ENCODE measurements at places on chromosomes 7 and 10. TPM values are rescaled to one million over a fixed set of nuclear protein-coding genes. Genes with fewer than 3 reads are reported as not detected.
A peak's percentile ranks its signal among the peaks of the same experiment; 100 is the strongest.

ATRNL1 gene
- total RNA-seq, result 13.0 TPM

PAPSS2 gene
- total RNA-seq, result 41.2 TPM

ESYT2 gene
- total RNA-seq, result 118 TPM

ZNF365 gene
- 6.2 TPM for total RNA-seq

DNA sequence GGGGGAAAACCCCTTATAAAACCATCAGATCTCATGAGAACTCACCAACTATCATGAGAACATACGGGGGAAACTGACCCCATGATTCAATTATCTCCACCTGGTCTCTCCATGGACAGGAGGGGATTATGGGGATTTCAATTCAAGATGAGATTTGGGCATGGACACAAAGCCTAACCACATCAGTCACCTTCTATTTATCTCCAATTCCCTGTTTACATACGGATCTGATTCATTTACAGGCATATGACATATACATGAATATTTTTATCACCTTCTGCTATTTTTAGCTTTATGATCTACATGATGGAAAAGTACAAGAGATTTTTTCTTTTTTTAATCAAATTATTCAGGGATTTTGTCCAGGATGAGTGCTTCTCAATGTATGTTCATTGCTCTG, 944.5 kb downstream of the REEP3 start:
- DNase-seq, result no peak

GRCh38 chr10:103692952-103693811, 162.2 kb downstream of the SH3PXD2A start:
- DNase-seq, result no peak

GRCh38 chr10:95237376-95238170, 43.5 kb downstream of the ACSM6 start:
- peak; percentile 74 for DNase-seq

DNA sequence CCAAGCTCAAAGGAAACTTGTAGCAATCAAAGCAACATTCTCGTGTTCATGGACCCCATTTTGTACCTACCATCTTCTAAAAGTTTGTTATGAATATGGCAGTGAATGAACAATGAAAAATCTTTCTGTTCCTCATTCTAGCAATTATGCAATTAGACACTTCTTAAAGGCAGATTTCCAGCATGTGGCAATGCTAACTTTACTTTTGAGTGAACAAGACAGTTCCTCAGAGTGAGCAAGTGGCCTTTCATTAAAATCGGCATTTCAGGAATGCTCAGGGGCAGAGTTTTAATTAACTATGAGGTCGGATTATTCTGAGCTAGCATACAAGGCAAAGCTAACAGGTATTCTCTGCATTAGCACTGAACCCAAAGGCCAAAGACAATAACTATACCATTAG, 48.4 kb upstream of the NFE2L3 start:
- no peak for DNase-seq

DNA sequence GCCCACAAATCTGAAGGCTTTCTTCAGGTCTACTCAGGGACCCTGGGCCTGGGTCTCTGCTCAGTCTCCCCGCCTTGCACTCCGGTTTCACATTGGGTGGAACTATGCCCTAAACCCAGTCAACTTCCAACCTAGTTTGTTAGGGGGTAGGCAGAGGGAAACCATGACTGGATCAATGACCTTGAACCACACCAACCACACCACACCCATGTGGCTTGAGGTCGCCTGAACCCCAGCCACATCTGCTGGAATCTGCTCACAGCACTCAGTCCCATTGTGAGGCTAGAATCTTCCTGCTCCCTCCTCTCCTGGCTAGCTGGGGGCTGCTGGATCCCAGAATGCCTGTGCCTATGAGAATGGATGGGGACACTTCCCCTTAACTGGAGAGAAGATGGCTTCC, 17.9 kb downstream of the RFC2 start:
- DNase-seq, result peak; percentile 38

- DNase-seq, result no peak
These were observed 3.5 kb downstream of the DOCK1 start for GRCh38 chr10:126908729-126909128.

DNA sequence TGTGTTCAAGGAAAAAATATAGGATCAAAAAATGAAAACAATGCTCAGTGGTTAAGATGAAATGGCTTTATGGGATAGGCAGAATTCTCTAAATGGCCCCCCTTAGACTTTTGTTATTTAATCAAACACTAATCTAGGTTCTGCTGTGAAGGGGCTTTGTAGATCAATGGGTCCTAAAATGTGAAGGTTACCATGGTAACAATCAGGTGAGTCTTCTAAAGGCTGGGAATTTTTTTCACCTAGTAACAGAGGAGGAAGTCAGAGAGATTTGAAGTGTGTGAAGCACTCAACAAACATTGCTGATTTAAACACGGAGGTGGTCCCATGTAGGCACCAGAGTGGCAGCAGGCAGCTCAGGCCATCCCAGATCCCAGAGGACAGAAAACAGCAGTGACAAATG, 11.1 kb downstream of the OR2A14 start:
- DNase-seq, result no peak

DNA sequence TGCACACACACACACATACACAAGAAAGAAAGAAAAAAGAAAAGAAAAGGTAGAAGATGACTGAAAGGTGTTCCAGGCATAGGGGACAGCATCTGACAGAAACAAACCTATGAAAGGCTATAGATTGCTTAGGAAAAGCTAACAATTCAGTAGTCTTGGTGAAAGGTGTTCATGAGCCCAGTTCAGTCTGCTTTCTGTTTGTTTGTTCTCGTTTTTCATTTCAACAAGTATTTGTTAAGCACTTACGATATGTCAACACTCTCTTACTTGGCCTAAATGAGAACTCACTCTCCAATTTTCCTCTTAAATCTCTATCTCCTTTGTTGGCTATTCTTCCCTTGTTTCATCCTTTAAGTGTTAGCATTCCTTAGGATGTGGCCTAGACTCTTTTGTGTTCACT, 133.2 kb downstream of the GRM8 start:
- no peak for DNase-seq

GRCh38 chr7:150410680-150411346, 31.7 kb downstream of the ZNF775 start:
- no peak for DNase-seq

DNA sequence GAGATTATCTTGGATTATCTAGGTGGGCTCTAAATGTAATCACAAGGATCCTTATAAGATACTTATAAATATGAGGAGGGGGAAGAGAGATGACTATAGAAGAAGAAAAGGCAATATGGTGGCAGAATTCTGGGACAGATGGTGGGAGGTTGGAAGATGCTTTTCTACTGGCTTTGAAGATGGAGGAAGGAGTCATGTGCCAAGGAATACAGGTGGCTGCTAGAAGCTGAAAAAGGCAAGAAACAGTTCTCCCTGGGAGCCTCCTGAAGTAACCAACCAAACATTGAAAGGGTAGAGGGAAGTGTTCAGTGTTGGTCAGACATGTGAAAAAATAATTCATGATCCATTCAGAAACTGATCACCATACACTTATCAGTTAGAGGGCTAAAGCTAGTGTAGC, 213.3 kb downstream of the WDR11 start:
- no peak for DNase-seq

DNA sequence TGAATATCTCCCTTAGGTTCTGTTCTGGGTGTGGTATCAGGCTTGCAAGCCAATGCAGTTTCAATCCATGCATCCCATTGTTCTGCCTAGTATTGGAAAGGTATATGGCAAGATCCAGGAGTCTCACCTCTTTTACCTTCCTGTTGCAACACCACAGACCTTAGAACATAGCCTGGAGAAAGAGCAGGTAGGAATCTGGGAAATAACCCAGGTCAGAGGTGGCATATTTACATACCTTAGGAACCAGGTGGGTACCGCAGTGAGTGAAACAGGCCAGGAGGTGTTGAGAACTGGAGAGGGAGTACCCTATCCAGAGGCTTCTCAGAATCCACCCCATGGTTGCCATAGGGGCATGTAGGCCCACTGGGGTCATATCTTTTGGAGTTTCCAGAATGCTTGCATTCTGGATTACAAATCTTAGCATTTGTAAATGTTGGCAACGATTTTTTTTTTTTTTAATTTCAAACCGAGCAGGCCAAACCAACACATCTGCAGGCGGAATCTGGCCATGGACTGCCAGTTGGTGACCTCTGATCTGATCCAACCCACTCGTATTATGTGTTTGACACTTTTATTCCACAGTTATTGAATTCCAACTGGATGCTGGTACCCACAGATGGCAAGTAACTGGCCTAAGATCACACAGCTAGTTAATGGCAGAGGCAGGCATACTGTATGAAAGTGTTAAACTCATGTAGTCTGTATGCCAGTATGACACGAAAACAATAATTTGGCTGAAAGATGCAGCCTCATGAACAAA, 180.3 kb upstream of the TCF7L2 start:
- DNase-seq, result no peak

GRCh38 chr7:151175793-151176311, 8.4 kb upstream of the GBX1 start:
- no peak for DNase-seq

DNA sequence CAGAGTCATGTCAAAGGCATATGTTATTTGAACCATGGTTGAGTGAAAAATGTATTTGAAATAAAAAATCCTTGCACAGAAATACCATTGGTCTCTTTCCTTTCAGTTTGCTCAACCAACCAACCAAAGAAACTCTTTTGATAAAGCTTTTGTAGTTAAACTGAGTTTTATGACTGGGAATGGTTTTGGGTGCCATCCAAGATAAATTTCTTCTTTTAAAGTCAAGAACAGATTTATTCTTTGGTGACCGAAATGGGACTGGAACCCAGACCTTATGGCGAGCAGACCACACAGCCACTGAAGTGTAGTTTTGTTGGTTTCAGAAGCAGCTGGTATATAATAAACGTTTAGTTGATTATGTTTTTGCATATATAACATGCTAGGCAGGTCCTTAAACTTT, 2.8 kb upstream of the GALNT17 start:
- no peak for DNase-seq

DNA sequence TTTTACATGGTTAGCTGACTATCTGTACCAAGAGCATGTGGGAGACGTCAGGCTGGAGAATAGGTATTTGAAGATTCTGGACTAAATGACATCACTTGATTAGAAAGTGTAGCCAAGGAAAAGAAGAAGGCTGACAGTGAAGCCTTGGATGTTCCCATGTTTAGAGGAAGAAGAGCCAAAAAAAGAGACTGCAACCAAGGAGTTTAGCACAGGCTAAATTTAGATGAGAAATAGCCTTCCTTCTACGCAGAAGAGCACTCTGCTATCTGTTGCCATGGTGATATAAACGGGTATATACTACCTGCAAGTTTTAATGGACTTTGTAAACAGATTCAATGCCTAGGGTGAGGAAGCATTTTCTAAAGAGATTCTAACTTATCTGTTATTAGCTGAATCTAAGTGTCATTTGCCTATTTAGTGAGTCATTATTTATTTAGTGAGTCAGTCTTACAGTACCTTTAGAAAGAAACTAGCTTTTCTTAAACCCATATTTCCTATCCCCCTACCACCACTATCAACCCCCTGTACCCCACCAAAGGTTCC, 69.8 kb downstream of the CDK6 start:
- DNase-seq, result peak; percentile 56

DNA sequence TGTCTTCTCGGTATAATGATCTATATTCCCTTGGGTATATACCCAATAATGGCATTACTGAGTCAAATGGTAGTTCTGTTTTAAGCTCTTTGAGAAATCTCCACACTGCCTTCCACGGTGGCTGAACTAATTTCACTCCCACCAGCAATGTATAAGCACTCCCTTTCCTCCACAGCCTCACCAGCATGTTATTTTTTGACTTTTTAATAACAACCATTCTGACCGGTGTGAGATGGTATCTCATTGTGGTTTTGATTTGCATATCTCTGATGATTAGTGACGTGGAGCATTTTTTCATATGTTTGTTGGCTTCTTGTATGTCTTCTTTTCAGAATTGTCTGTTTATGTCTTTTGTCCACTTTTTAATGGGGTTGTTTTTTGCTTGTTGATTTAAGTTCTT, 33.6 kb downstream of the KIAA1217 start:
- no peak for DNase-seq

- DNase-seq, result no peak
These were observed 88.1 kb upstream of the IGFBP3 start for GRCh38 chr7:46009211-46009610.
